ENCODE measurements at places on chromosomes 4 and X. TPM values are rescaled to one million over a fixed set of nuclear protein-coding genes. Genes with fewer than 3 reads are reported as not detected.

LDOC1 gene
- polyA plus RNA-seq, result 81.6 TPM

DNA sequence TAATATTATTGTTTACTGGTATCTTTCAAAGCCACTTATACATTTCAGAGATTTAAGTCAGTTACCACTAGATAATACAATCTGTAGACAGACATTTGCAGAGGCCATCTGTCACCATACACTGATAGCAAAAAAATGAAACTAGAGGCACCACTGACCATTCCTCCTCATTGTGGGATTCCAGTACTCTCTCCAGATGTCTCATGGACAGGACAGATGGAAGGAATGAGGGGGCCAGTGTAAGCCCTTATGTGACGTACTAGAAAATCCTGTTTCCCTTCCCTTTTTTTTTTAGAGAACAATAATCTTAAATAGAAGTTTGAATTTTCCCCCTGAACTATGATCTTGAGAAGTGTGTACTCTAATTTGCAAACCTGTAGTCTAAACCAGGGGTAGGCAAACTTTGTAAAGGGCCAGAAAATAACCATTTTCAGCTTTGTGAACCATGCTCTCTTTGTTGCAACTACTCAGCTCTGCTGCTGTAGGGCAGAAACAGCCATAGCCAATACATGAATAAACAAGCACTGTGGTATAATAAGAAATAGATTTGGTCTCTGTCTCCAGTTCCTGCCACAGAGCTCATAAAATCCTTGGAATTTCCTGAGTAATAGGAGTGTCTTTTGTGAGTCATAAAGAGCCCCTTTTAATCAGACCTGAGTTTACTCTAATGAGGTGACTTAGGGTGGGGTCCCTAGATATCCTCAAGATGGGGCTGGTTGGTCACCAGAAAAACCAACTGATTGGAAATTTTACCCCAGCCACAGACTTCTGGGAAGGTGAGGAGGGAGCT, 90.4 kb downstream of the MOSPD2 start:
- DNase-seq, result no peak

DNA sequence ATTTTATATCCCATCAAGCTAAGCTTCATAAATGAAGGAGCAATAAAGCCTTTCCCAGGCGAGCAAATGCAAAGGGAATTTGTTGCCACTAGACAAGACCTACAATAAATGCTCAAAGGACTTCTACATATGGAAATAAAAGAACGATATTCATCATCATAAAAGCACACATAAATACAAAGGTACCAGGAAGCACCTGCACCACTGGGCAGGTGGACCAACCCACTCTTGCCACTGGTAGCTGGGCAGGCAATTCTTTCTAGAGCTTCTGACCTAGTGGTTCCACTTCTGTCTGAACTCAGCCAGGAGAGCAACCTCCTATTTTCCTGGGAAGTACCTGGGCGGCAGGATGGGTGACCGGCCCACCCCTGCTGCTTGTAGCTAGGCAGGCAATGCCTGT, 237.2 kb upstream of the ITM2A start:
- DNase-seq, result no peak

GRCh38 chrX:149312988-149313387, 192.1 kb downstream of the IDS start:
- no peak for DNase-seq

NALF2 gene
- polyA plus RNA-seq, result 0.55 TPM

- DNase-seq, result no peak
Observed at GRCh38 chr4:8303081-8303480, 33.5 kb downstream of the HTRA3 start.

- DNase-seq, result no peak
Observed at GRCh38 chr4:182906786-182907185, 10.4 kb downstream of the DCTD start.

ARMCX4 gene
- polyA plus RNA-seq, result 32.8 TPM

DNA sequence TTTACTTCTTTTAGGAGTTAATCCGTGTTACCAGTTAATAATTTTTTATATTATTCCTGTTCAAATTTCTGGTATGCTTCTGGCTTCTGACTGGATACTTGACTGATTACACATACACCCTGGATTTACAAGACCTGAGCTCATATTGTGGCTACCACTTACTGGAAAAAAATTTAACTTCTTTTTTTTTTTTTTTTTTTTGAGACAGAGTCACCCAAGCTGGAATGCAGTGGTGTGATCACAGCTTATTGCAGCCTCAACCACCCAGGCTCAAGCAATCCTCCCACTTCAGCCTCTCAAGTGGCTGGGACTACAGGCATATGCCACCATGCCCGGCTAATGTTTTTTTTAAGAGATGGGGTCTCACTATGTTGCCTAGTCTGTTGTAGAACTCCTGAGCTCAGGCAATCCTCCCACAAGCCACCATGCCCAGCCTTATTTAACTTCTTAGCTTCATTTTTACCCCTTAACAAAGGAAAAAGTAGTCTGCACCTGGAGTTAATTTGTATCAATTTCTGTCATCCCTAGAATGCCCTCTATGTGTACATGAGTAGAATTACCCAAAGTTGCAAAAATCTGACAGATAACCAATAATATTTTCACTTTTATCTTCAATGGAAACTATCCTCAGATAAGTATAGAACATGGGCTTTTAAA, 50.3 kb downstream of the TMEM165 start:
- no peak for DNase-seq

DNA sequence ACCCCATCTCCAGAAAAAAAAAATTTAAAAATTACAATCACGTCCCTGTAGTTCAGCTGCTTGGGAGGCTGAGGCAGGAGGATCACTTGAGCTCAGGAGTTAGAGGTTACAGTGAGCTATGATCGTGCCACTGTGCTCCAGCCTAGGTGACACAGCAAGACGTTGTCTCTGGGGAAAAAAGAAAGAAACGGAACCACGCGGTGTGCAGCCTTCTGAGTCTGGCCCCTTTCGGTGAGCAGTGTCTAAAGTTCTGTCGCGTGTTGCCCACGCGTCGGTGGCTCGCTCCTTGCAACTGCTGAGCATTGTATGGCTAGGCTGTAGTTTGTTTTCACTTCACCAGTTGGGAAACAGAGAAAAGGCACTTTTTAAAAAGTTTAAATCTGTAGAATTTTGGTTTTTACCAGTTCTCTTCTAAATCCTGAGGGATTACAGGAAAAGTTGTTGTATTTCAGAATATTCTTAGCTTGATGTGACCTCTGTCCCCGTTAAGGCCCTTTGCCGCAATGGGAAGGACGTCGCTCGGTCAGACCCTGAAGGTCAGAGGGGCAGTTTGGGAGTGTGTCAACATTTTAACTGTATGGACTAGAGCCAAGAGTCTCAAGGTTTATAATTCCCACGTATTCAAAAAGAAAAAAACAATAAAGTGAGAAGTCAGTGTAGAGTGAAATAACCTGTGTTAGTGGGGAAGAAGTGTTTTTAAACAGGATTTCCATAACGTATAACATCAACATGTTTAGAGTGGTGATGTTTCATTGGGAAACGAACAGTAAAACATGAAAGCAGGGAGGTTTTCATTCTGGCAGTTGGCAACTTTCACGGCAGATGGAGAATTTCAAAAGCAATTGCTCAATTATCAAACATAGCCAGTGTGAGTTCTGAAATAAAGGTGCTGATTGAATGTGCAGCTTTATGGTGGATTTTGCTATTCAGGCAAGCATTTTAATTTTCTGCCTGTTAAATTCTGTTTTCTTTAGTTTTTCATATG, 45.8 kb upstream of the MSANTD1 start:
- DNase-seq, result no peak

- no peak for DNase-seq
Observed at GRCh38 chrX:34849371-34849770, 93.2 kb upstream of the FAM47B start.

DNA sequence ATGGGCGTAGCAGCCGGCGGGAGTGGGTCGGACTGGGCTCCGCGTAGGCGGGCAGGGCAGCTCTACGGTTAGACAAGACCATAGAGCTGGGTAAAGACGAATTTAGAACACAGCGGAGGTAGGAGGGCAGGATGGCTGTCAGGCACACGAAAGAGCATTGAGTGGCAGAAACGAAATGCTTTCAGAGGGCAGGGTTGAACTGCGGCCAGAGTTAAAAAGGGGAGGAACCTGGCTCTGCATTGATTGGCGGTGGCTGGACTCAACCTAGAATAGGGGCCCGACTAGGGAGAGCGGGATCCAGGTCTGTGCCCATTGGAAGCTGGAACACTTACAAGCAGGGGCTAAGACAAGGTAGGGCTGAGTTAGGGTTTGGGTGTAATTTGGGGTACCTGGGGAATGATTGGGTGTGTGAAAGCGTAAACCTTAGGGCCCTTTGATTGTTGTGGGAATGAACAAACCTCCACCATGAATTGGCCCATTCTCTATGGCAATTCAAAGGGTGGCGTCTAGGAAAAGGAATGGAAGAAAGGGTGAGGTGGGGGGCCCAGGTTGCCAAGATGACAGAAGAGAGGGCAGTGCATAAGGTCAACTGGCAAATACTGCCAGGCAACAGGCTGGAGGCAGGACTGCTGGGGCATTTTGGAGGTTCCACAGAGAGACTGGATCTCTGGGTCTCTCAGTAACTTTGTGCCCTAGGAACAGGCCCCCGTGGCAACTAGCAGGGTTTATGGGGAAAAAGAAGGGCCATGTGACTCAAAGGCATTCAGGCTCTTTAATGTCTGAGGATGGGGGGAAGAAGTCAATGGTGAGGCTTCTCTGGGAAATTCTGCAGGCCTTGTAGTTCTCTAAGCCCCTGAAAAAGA, 911 bp upstream of the ELK1 start:
- DNase-seq, result no peak

DNA sequence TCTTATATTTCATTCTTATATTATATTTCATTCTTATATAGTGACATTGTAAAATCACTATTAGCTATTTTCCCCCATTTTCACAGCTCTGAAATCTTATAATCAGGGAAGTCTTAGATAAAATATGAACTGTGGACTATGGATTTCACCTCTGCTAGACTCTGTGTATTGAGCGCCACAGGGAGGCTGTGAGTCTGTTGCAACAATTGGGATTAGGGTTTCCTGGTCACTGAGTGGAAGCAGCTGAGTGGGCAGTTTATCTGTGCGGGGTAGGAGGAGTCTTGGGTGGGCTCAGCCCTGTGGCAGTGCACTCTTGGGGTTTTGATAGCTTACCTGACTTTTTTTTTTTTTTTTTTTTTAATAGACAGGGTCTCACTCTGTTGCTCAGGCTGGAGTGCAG, 249.5 kb downstream of the PTTG2 start:
- DNase-seq, result no peak

DNA sequence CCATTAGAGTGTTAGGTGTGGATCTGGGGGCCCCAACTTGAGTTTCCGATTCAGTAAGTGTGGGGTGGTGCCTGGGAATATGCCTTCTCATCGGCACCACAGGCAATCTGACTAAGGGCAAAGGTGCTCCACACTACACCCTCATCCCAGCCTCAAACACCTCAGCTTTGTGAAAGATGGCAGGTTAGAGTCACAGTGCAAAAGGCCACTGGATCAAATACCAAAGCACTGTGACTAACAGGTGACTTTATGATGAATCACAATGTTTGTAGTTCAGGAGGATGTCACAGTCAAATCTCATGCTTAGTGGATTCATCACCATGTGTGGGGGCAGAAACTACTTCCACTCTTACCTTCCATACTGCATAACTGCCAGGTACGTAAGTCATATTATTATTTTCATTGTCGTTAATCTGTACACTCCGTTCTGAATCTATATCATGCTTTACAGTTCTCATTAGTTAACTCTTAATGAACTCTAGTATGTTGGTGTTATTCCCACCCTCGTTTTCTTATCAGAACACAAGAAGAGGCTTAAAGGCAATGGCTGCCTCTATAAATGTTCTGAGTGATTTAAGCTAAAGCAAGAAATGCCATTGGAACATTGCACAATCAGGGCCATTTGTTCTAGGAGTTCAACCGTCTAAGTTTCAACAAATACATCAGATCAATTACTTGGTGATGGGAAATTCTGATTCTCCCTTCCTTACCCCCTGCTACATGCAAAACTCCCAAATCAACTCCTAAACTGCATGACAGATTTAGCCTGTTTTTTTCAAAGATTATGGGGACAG, 50.2 kb downstream of the PRKG2 start:
- no peak for DNase-seq

All from renal pelvis (tissue), 12 donors.